Activated naive CD4-positive, alpha-beta T cell treated with anti-CD3 and anti-CD28 coated beads for 36 hours (primary cell): ENCODE measurements at places on chromosomes 2 and 18.

DNA sequence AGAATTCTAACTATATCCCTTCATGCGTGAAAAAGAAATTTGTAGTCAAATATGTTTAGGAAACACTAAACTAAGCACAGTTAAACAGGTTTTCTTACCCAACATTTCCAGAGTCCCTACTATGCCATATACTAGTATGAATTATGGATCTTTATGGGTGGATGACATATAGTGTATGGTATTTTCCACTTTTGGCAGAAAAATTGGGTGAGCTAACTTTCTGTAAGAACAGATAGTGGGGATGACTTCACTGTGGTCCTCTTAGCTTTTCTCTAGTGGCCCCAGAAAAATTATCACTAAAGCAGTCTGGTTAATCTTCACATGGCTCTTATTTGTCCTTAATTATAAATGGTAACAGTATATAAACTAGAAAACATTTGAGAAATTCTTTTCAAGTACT is 240.0 kb upstream of the GULP1 start:
- DNase-seq = no peak

GRCh38 chr2:109351164-109351756 is 222.3 kb downstream of the SH3RF3 start:
- DNase-seq = peak; percentile 58

DNA sequence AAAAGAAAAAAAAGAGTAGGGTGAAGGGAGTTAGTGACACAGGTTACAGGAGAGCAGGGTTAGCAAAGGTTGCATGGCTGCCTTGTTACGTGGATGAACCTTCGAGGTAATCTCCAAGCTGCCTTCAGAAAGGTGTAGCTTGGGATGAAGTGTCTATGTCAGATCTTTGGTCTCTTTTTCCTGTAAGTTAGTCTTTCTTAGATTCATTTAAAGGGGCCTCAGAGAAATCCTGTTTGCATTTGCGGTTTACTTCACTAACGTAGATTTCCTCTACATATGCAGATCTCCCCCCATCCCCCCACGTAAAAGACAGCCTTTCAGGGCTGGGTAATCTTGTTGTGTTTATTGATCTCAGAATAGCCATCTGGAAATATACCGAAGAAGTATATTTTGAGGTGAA is 83.7 kb downstream of the MTA3 start:
- peak; percentile 56 for DNase-seq

GRCh38 chr2:195706161-195706900 is 49.3 kb downstream of the SLC39A10 start:
- no peak for DNase-seq

DNA sequence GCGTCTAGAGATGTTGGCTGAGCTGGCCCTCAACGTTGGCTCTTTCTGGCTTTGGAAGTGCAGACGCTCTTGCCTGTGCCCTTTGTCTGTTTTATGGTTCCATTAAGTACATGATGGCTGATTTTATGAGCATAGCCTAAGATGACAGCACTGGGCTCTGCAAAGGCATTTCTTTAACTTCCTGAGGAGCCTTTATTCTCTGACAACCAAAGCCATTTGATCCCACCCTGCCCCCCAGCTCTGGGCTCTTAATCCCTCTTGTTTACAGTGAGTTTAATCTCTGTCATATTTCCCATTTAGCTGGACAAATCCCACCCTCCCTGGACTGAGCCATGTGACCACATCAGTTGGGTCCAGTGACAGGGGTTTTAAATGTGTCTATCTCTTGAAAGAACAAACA is 195.9 kb downstream of the ACKR3 start:
- no peak for DNase-seq

DNA sequence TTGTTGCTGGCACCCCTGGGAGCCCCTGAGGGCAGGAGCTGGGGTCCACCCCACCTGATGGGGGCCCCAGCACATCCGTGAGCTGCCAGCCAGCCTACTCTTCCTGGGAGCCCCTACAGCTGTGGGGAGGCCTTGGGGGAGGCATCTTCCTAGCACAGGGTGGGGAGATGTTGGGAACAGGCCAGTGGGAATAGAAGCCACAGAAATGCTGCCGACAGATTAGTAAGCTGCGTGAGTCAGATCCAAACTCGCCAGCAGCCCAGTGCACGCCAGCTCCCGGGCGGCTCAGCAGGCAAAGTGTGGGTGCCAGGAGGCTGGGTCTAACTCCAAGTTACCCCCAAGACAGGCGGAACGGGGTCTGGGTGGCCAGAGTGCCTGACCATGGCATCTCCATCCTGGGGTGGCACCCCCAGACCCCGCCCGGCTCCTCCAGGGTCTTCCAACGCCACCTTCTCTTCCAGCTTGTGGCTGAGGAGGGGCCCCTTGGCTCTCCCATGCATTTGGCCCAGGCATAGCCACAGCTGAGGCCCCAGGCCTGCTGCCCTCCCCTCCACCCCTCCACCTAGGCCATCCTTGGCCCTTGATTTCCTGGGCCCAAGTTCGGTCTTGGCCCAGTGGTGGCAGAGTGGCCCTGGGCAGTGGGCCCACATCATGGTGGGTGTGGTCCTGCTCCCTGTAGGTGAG is 15.3 kb downstream of the CROCC2 start:
- DNase-seq = peak; percentile 2

DNA sequence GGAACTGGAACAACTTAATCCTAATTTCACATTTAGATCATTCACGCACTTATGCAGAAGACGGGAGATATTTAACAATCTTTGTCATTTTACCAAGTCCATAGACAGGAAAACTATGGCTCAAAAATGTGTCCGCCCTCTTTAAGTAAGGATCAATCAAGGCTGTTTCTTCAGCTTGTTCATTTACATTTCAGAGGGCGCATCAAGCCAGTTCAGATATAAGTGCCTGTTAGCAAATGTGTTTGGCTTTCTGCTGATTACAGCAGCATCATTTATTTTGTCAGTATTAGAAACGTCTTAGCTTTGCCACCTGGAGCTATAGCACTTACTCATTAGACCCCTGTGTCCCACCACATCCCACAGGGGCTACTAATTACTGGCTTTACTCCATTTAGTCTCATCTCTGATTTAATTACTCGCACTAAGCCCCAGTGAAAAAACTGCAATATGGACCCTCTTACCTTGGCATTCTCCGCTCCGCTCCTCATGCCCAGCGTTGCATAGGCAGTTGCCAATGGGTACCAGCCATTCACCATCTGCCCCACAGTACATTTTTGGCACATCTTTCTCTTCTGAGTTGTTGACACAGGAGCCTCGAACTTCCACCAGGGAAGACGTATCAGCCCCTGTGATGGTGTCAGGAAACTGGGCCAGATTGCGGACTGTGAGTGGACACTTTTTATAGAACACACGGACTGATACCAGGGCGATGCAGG is 8.7 kb downstream of the EPHA4 start:
- DNase-seq = no peak

- DNase-seq = no peak
These were observed 111.9 kb upstream of the MAPRE2 start for GRCh38 chr18:34929336-34929780.

- no peak for DNase-seq
These were observed 14.5 kb upstream of the ERMN start for GRCh38 chr2:157339965-157340655.

- no peak for DNase-seq
These were observed 41.6 kb downstream of the NPPC start for GRCh38 chr2:231884438-231885140.

DNA sequence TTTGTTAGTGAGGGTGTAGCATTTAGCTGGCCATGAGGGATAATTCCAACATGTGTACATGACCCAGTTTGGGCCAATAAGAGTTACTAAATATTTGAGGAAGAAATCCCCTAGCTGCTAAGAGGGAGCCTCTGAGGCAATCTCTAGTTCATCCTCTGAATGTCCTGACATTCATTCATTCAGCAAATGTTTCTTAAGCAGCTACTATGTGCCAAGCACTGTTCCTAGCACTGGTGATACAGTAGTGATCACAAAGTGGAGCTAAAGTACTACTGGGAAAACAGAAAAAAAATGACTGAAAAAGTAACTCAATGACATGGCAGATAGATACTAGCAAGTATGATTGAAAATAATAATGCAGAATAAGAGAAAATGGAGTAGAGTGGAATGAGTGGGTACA is 79.8 kb upstream of the PID1 start:
- no peak for DNase-seq

GRCh38 chr2:174931724-174932123 is 73.5 kb downstream of the CHN1 start:
- DNase-seq = no peak

DNA sequence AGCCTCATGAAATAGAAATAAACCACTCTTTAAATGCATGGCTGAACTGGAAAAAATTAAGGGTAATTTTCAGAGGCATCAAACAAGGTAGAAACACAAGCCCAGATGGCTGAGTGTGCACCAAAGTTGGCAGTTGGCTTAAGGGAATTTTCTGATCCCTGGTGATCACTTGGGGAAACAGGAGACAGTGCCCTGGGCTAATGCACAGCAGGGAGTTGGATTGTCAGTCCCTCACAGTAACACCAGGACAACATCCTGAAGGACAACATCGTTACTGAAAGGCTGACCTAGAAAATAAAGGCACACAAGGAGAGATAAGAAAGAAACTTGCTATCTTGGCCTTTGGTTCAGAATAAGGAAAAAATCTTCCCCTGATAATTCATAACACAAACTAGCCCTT is 417.0 kb downstream of the SLC4A3 start:
- DNase-seq = no peak

- no peak for DNase-seq
These were observed 38.9 kb downstream of the METAP1D start for GRCh38 chr2:172038604-172039003.

DNA sequence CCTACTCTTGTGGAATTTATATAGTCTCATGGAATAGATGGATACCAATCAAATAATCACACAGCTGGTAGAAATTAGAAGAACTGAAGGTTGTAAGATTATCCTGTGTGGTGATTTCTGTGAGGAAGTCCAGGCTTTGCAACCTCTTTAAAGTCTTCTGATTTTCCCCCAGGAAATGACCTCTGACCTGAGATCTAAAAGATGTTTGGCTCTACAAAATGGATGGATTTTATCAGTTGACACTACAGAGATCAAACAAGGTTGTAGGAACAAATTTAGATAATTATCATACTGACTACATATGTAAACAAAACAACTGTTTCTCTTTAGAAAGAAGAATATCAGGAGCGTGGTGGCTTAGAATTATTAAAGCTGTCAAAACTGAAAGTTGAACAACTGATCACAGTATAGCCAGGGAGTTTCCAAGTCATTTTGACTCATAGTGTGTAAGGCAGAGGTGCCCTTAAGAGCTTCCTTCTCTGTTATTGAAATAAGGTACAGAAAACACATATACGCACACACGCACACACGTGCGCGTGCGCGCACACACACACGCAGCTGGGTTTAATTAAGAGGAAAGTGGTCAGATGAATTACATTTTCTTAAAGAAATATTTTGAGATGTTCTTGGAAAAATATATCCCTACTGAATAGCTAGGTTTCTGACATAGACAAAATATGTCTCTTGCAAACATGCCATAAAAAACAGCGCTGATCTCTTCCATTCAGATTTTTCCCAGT is 35.5 kb upstream of the PELI1 start:
- DNase-seq = no peak
